ENCODE measurements at places on chromosomes 4 and X. TPM values are rescaled to one million over a fixed set of nuclear protein-coding genes. Genes with fewer than 3 reads are reported as not detected.

DNA sequence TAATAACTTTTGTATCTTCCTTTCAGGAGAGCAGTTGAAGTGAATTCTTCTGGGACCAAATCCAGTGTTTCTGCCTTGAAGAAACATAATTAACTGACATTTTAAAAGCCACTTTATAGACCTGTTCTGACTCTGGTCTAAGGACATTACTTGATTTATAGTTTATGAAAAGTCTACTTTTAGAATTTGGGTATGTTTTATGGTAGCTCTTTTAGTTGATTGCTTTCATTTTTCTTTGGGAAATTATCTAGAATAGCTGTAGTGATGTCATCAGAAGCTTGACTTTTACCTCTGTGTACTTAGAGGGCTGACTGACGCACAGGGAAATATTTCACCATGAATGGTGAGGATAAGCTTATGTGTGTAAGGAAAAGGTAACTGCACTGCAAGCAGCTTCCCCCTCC, 131.8 kb upstream of the LIMCH1 start:
- no peak overlapping the region for H3K27ac ChIP-seq
- no peaks in the 10 kb centered on the region for H3K36me3 ChIP-seq
- H3K4me3 ChIP-seq, result no peak overlapping the region

Gene CMC4
- 2.5 TPM for total RNA-seq

GRCh38 chr4:3516836-3517730, 15.1 kb downstream of the LRPAP1 start:
- H3K27me3 ChIP-seq, result no peaks in the 10 kb centered on the region
- H3K36me3 ChIP-seq, result peaks cover 40% of the 10 kb centered on the region
- no peaks in the 10 kb centered on the region for H3K4me1 ChIP-seq
- H3K4me3 ChIP-seq, result no peak overlapping the region
- H3K27ac ChIP-seq, result no peak overlapping the region

Gene RHOXF2
- total RNA-seq, result not detected

- H3K27ac ChIP-seq, result no peak overlapping the region
- no peak overlapping the region for H3K4me3 ChIP-seq
- no peaks in the 10 kb centered on the region for H3K4me1 ChIP-seq
- DNase-seq, result no peak
Measured at GRCh38 chr4:2063557-2064275, 4.6 kb downstream of the NAT8L start.

Gene CISD2
- total RNA-seq, result 43.9 TPM

- H3K27ac ChIP-seq, result no peak overlapping the region
- H3K36me3 ChIP-seq, result no peaks in the 10 kb centered on the region
- no peaks in the 10 kb centered on the region for H3K27me3 ChIP-seq
- no peak overlapping the region for H3K4me3 ChIP-seq
Measured at GRCh38 chr4:155807021-155807420, 48.2 kb downstream of the GUCY1B1 start.

Gene OCRL
- total RNA-seq, result 3.8 TPM

All from activated CD4-positive, alpha-beta T cell treated with anti-CD3 and anti-CD28 coated beads, Interleukin-2, amount 10 ng/mL, durations not matched to agents 24 days and 14 days (primary cell).